ENCODE measurements at places on chromosomes 2 and 18.

GRCh38 chr2:42964439-42965083 is 172.2 kb upstream of the HAAO start:
- no peak for DNase-seq

GRCh38 chr2:99153921-99154604 is 679 bp downstream of the TSGA10 start:
- no peak for DNase-seq

- no peak for DNase-seq
Observed at GRCh38 chr2:198905881-198906612, 551.7 kb downstream of the SATB2 start.

DNA sequence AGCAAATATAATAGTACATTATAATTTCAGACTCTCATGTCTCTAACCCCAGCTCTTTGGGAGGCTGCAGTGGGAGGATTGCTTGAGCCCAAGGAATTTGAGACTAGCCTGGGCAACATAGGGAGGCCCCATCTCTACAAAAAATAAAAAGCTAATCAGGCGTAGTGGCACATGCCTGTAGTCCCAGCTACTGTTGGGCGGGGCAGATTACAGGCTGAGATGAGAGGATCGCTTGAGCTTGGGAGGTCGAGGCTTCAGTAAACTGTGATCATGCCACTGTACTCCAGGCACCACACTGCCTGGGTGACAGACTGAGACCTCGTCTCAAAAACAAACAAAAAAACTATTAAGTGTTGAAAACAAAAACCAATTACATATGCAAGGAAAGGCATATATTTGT is 123.0 kb upstream of the MYO3B start:
- DNase-seq, result no peak

DNA sequence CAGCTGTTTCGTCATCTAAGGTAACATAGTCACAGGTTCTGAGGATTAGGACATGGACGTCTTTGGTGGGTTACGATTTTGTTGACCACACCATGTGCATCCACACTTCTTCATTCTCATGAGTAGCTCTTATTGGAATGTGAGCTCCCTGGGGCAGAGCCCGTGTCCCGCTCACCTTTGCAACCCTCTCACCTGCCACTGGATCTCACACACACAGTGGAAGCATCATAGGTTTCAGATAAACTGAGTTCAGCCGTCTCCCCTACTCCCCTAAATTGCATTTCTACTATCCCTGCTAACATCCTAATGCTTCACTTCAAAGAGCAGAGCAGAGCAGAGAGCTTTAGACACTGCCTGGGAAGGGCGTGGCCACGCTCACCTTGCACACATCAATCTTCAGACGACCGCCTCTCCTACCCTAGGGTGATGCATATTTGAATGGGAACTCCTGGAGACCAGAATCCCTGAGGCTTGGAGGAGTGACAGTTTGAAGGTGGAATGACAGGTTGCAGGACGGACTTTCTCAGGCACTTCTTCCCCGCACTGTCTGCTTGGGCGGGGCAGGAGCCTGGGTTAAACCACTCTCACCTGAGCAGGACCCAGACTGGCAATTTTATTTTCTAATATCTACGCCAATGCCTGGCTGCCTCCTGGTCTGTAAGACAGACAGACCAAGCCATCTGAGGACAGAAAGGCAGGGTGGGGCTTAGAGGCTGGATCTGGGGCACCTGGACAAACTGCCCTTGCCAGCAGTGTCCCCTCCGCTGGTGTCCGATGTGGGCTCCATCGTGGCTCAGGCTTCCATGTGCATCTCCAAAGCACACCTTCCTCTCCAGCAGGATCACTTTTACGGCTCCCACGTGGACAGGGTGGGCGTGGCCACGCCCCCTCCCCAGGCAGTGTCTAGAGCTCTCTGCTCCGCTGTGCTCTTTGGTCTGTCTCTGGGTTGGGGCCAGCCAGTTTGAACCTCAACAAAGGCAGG is 229.5 kb upstream of the COPS8 start:
- DNase-seq, result no peak

- no peak for DNase-seq
Observed at GRCh38 chr2:41791523-41791922, 256.3 kb upstream of the PKDCC start.

GRCh38 chr2:48543895-48544294 is 13.9 kb downstream of the STON1 start:
- DNase-seq, result no peak

DNA sequence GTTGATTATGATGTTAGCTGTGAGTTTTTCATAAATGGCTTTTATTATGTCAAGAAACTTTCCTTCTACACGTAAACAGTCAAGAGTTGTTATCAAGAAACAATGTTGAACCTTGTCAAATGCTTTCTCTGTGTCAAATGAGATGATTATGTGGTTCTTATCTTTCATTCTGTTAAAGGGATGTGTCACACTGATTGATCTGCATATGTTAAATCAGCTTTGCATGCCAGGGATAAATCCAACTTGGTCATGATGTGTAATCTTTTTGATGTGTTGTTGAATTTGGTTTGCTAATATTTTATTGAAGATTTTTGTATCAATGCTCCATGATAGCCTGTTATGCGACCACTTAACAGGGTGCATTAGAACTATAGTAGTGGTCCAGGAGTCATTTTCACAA is 107.3 kb downstream of the C1QL2 start:
- no peak for DNase-seq
